ENCODE measurements at places on chromosomes 12 and 14.

DNA sequence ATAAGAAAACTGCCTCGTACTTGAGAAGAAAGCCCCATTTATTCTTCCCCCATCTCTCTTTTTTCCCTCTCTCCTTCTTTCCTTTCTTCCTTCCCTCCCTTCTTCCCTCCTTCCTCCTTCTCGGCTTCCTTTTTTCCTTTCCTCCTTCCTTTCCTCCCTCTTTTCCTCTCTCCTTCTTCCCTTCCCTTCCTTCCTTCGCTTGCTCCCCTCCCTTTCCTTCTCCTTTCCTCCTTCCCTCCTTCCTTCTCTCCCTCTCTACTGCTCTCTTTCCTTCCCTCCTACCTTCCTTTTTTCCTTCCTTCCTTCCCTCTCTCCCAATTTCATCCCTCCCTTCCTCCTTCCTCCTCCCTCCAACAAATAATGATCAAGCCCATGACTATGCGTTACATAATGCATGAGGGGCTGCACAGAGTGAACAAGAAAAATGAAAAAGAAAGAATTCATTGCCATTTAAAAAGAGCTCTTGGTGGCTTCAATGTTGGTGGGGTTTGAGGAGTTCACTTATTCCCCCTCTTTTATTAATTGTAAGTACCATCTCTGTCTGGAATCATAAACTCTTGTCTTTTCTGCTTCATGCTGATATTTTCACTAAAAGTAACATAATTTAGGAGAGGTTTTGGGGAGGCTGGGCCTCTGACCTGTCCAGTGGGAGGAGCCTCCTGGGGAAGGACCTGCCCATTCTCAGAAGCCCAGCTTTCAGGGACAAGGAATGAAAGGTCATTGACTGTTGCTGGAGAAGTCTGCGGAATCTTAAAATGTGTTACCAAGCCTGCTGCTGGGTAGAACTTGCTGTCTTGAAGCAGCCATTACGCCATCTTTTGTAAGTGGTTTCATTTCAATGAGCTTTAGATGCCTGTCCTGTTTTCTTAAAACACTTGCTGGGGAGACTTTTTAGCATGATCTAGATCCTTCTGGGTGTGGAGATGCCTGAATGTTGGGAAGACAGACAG, 144.3 kb downstream of the CHST11 start:
- no peak for DNase-seq

- no peak for DNase-seq
Measured at GRCh38 chr12:107441665-107442300, 243.8 kb upstream of the PWP1 start.

- DNase-seq: no peak
Measured at GRCh38 chr12:13004361-13004760, 4.3 kb upstream of the HEBP1 start.

- DNase-seq: no peak
Measured at GRCh38 chr12:132392389-132393244, 63.2 kb upstream of the GALNT9 start.

- DNase-seq: no peak
Measured at GRCh38 chr14:38616959-38617358, 361.1 kb upstream of the CLEC14A start.

GRCh38 chr14:48914382-48914781, 671.8 kb downstream of the RPS29 start:
- no peak for DNase-seq

DNA sequence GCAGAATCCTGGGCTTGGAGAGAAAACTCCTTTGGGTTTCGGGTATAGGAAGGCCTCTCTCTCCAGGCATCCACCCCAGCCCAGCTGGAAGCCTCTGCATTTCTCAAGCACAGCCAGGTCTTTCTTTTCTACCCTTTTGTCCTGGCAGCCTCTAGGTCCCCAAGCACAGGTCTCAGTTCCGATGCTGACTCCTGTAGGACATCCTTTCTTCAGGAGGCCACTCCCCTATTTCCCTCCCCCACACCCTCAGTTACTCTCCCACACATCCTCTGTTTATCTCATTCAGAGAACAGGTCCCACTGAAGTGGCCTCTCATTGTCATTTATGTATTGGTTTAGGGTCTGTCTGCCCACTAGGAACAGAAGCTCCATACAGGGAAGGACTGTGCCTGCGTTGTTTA, 352.6 kb downstream of the VRK1 start:
- DNase-seq: no peak

DNA sequence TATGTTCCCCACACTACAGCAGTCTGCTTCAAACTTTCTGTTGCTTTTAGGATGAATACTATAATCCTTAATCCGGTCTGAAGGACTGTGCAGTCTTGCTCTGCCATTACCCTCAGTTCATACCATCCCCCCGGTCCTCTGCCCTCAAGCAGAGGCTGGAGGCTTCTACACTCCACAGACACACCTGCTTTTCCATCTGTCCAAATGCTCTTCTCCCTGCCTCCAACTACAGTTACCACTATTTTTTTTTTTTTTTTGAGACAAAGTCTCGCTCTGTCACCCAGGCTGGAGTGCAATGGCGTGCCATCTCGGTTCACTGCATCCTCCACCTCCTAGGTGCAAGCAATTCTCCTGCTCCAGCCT, 19.3 kb upstream of the KCNH3 start:
- no peak for DNase-seq

DNA sequence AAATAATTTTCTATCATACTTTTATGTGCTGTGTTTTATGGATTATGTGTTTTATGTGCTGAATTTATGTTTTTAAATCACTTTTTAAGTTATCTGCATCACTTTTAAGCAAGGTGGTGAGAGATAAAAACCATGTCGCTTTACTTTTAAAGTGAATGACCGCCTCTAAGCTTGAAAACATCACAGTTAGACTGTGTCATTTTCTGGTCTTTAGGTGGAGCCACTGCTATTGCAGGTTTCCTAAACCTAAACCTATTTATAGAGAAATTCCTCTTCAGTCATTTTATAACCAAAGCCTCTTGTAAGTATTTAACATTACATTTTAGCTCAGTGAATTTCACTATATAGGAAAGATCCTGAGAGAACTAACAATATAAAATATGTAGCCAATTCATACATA, 21.0 kb upstream of the MDM2 start:
- DNase-seq: no peak

GRCh38 chr14:36517242-36518030, 2.6 kb downstream of the NKX2-1 start:
- DNase-seq: no peak

DNA sequence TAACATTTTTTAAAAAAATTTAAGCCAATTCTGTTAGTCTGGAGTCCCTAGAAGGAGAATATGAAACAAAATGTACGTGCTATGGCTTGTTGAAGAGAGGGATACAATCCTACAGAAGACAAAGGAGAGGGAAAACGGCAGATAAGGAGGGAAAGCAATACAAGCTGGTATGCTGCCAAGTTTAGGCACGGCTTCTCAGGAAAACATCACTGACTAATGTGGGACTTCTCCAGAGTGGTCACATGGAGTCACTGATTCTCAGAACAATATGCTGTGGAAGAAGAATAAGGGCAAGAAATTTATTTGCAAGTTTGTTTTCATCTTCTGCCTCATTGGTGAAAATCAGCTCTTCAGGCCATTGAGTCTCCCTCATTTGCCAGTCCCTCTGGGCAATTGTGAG, 22.9 kb upstream of the NR1H4 start:
- no peak for DNase-seq

DNA sequence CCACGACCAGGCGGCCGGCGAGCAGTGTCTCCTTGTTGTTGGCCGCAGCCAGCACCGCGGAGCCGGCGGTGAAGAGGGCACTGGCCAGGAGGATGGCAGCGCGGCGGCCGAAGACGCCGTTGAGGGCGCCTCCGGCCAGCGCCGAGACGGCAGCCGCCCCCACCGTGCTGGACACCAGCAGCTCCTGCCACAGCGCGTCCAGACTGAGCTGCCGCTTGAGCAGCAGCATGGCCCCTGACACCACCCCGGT, 691 bp downstream of the SLC2A13 start:
- DNase-seq: no peak

GRCh38 chr14:96741151-96741977, 55.8 kb upstream of the VRK1 start:
- DNase-seq: peak; percentile 75

DNA sequence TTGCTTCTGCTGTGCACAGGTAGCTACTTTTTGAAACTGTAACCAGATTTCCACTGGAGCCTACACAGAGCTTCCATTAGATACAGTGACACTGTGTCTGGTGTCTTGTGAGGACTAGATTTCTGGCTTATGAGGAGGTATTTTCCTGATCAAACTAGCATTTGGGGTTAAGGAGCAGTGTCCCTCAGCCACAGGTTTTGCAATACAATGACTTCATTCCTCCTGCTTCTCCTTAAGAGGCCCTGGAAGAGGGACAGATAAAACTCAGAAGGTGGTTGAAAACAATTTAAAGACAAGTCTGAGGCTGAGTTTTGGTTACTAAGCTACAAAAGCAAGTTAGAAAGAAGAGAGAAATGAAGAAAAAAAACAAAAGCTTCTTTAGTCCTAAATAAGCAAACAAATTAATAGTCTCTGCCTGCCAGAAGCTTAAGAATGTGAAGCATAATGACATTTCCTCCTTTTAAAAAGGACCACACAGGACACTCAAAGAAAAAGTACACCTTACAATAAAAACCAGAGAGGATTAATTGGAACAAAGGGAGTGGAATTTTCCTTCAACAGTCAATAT, 53.0 kb downstream of the PKP2 start:
- no peak for DNase-seq

- no peak for DNase-seq
Measured at GRCh38 chr14:100110816-100111215, 45.6 kb downstream of the EVL start.

DNA sequence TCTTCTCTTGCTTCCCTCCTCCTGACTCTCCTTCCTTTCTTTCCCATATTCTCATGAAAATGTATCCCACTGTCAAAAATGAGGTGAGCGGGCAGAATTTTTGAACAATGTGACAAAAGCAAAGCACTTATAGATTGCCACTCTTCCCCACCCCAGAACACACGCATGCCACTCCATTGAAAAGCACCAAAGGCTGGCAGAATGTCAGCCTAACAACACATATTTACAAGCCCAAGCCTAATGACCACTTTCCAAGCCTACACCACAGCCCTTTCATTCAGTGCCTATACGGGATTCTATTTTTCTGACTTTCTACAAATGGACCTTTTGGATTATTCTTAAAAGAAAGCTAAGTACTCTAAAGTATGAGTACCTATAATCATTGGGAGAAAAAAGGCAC, 62.9 kb upstream of the METAP2 start:
- DNase-seq: no peak

GRCh38 chr14:64540208-64541202, at the start of gene HSPA2:
Gene HSPA2, plus strand, starts transcription at chr14:64540741. Its CDS starts 109 bp downstream, at chr14:64540850.
- DNase-seq: peak; percentile 95

DNA sequence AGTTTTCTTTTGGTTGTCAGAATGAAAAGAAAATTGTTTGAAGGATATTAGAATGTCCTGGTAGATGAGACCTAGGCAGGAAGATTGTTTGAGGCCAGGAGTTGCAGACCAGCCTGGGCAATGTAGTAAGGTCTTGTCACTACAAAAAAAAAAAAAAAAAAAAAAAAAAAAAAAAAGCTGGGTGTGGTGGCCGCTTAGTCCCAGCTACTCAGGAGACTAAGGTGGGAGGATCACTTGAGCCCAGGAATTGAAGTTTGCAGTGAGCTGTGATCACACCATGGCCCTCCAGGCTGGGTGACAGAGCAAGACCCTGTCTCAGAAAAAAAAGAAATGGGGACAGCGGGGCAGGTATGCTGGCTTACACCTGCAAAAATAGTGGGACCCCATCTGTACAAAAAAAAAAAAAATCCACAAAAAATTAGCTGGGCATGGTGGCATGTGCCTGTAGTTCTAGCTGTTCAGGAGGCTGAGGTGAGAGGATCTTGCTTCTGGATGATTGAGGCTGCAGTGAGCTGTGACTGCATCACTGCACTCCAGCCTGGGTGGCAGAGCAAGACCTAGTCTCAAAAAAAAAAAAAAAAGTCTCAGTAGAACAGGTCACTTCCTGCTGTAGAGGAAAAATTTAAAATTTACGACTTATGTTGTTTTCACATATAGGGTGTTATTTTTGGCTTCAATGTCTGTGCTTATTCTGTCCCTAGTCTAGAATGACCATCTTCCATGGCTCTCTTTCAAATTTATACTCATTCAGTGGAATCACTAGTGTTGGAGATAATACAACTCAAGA, 70.7 kb downstream of the PPHLN1 start:
- no peak for DNase-seq

DNA sequence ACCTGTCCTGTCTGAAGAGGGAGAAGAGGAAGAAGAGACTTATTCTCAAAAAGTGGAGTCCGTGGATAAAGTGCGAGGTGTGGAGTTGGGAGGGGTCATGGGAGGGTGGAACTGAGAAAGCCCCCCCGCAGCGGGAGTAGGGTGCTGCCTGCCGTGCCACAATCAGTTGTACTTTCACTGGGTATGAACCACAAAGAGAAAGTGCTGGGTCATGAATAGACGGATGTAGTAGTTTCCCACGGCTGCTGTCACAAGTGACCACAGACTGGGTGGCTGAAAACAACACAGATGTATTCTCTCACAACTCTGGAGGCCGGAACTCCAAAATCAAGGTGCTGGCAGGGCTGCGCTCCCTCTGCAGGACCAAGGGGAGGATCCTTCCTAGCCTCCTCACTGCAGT, 5.5 kb downstream of the DNAH10 start:
- DNase-seq: peak; percentile 44

DNA sequence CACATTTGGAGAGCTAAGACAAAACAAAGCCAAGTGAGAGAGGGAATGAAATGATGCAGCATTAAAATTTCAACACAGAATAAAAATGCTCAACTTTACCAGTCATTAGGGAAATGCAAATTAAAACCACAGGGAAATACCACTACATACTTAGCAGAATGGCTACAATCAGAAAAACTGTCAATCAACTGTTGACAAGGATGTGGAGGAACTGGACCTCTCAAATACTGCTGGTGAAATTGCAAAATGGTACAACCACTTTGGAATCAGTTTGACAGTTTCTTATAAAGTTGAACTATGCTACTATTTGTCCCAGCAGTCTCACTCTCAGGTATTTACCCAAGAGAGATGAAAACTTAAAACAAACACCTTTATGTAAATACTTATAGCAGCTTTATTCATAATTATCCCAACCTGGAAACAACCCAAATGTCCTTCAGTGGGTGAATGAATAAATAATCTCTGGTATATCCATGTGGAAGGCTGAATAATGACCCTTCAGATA, 43.8 kb upstream of the KTN1 start:
- no peak for DNase-seq

GRCh38 chr12:49864798-49865090, 21.8 kb upstream of the BCDIN3D start:
- DNase-seq: no peak

- DNase-seq: no peak
Measured at GRCh38 chr12:130226126-130226525, 63.9 kb downstream of the FZD10 start.

GRCh38 chr14:100261621-100262020, 22.7 kb downstream of the YY1 start:
- peak; percentile 35 for DNase-seq

- DNase-seq: no peak
Measured at GRCh38 chr12:2023365-2023764, 19.1 kb upstream of the DCP1B start.

GRCh38 chr14:104134061-104134965, 4.1 kb upstream of the KIF26A start:
- no peak for DNase-seq

GRCh38 chr14:103641161-103641560, 12.2 kb downstream of the KLC1 start:
- no peak for DNase-seq

GRCh38 chr14:92556255-92556741, 42.7 kb downstream of the RIN3 start:
- no peak for DNase-seq

Measured in activated CD4-positive, alpha-beta T cell treated with anti-CD3 and anti-CD28 coated beads, Interleukin-2, amount 10 ng/mL, durations not matched to agents 7 days and 5 days (primary cell).